ENCODE measurements at places on chromosomes 12 and 14.

DNA sequence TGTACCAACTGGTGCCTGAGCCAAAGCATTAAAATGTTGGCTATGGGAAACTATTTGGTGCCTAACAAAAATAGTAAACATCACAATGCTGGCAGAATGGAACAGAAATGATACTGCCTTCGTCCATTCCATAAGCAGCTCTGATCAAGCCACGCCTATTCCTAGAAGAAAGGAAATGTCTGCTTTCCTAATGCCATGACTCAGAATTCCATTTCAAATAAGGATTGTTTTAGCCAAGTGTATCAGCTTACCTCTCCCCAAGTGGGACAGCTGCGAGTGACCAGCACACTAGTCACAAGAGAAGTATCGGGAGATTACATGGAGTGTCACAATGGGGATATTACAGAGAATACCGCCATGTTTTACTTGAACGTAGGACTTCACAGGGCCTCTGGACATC lies 38.7 kb downstream of the GLT8D2 start:
- DNase-seq = no peak

DNA sequence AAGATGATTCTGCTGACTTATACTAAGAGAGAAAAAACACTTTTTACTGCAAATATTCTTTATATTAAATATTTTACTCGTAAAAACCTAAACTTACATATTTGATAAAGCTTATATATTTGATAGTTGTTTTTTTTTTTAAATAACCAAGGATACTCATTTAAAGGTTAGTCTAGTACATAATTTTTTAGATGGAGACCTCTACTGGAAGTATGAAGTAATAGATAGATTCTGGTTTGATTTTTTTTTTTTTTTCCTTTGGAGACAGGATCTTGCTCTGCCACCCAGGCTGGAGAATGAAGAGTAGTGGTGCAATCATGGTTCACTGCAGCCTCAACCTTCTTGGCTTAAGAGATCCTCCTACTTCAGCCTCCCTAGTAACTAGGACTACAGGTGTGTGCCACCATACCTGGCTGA lies 16.4 kb downstream of the ARID2 start:
- DNase-seq = no peak

DNA sequence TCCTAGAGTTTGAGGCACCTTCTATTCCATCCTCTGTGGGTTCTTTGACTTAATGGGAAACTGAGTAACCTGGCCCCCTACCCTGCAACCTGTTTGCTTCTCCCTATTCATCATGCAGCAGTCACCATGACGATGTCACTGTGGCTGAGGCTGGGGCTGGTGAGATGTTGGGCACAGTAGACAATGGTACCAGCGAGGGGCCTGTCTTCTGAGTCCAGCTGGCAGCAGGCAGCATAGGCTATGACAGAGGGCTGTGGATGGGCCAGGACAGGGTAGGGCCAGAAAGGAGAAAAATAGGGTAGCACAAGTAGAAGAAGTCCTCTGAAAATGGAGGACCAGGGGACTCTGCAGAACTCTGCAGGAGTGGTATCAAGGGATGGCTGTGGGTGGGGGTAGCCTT lies 2.0 kb downstream of the CIROP start:
- DNase-seq = no peak

DNA sequence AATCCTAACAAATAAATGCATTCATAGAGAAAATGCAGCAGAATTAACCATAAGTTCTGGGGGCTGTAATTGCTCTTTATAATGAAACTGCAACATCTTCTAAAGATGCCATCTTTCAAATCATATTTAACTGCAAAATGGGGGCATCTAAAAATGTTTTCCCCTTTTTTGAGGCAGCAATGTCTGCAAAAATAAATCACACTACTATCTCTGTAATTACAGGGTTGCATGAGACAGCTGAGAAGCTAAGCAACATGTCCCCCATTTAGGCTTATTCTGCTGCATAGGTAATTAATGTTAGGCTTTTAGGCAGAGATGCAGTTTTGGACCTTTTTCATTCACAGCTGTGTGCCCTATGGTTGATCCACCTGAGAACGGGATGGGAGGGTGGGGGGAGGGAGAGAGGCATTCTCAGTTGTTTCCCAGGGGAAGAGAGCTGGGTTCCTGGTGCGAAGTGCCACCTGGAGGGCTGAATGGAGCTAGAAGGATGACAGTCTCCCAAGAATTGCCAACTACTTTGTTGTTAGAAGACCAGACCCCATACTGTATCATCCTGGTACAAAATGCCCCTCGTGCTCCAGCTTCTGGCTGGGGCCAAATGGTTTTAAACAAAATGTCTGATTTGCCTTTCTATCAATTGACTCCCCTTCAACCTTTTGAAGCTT lies 154.2 kb downstream of the APAF1 start:
- DNase-seq = no peak

DNA sequence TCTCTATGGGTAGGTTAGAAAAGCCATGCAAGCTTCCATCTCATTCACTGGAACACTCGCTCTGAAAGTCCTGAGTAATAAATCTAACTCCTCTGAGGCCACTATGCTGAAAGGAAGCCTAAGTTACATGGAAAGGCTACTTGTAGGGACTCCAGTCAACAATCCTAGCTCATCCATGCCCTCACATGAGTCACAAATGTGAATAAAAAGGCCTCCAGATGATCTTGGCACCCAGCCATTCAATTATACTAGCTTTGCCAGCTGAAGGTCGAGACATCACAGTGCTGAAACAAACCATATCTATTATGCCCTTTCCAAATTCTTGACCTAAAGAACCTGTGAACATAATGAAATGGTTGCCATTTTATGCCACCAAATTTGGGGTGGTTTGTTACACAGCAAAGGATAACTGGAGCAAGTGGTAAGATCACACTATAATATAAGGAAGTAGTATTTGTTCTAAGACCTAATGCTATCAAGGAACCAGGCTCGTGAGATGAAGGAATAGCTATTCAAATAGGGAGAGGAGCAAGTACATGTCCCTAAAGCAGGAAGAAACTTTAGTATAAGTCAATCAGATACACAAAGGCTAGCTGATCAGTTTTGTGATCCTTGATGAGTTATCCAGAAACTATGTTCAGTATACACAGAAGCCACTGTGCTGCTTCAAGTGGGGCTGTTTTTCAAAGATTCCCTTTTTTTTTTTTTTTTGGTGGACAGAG lies 142.1 kb downstream of the MED13L start:
- DNase-seq = no peak

GRCh38 chr14:79094951-79095350 lies 924.8 kb downstream of the NRXN3 start:
- no peak for DNase-seq

DNA sequence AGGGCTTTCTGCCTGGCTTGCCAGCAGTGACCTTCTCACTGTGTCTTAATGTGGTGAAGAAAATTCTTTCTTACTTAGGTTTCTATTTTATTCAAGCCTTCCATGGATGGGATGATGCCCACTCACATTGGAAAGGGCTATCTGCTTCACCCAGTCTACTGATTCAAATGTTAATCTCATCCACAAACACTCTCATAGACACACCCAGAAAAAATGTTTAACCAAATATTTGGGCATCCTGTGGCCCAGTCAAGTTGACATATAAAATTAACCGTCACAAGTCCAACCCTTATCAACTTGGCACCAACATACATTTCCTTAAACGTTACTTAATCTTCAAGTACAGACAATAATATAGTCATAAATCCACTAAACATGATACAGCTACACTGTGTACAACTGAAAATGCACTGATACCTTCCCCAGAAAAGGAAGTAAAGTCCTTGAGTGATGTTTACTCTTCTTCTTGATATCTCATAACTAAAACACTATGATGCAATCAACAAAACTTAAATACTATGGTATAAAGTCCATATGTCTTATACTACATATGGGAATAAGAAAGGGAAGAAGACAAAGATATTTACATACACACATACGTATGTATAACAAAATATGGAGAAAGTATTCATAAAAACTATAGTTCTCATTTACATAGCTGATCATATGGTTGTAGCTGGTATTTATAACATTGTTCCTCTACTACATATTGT lies 394.7 kb upstream of the NOVA1 start:
- DNase-seq = no peak

GRCh38 chr14:30725763-30726162 lies 103.6 kb downstream of the SCFD1 start:
- DNase-seq = no peak

GRCh38 chr12:12938541-12938940 lies 13.4 kb downstream of the GPRC5D start:
- DNase-seq = no peak

- no peak for DNase-seq
These were observed 13.4 kb upstream of the DNAH10 start for GRCh38 chr12:123748661-123749060.

- no peak for DNase-seq
These were observed 31.3 kb downstream of the BMP4 start for GRCh38 chr14:53925201-53925766.

DNA sequence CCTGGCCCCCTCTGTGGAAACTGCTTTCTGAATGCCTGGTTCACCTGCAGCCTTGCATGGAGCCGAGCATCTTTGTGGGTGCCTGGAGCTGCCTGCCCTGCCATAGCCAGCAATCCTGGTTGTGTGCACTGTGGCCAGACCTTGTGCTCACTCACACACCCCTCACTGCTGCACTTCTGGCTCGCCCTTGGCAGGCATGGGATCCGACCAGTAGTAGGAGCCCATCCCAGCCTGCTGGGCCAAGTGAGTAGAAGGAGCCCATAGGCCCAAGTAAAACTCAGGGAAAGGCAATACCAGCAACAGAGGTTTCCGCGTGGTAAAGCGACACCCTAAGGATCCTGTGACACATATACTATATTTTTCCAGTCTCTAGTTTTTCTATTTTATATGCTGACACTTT lies 270.0 kb upstream of the NAV3 start:
- no peak for DNase-seq

- no peak for DNase-seq
These were observed 19.8 kb upstream of the AMN start for GRCh38 chr14:102902523-102903247.

DNA sequence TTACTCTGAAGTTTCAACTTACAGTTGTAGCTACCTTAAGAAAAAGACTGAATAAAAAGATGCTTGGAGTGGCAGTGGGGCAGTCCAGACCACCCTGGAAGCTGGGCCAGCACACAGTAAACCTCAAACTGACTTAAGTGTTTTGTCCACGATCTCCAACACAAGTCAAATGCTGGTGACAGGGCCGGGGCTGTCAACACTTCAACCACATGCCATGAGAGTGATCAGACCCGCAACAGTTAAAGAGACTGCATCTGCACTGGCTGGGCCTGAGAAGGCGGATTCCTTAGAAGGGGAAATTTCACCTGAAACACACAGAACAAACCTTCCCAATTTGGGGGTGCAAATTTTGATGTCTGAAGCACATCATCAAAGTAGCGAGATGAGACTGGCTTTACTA lies 223.5 kb upstream of the CAND1 start:
- DNase-seq = no peak

- DNase-seq = no peak
These were observed 12.8 kb downstream of the PGF start for GRCh38 chr14:74942608-74943007.
